ENCODE measurements at places on chromosomes 3 and 15.

DNA sequence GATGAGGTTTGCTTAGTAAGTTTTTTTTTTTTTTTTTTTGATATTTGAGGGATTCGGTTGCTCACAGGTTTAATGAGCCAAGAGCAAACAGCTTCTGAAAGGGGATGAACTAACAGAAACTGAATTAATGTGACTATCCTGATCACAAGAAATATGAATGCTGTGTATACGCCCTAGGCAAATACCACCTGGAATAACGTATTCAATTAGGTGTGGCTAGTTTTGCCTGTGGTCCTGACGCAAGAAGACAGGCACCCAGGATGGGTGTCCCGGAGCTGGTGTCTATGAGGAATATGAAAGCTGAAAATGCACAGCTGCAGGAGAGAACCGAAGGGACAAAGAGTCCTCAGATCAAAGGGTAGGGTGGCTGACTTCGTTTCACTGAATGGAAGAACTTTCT lies 14.6 kb downstream of the LSG1 start:
- DNase-seq = no peak

DNA sequence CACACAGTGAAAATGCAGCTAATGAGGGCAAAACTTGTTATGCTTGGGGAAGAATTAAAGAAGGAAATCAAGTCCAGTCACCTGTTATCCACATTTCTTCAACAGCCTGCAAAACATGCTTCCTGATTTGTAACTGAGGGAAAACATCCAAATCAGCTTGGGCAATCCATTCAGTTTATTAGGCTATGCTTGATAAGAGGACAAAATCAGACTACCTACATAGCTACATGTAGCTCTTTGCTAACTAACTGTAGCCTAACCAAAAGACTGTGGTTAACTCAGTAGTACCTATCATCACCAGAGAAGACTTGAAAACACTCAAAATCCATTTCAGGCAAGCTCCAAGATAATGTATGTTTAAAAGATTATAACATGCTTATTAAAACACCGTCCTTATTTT lies 436.4 kb downstream of the SHQ1 start:
- DNase-seq = no peak

DNA sequence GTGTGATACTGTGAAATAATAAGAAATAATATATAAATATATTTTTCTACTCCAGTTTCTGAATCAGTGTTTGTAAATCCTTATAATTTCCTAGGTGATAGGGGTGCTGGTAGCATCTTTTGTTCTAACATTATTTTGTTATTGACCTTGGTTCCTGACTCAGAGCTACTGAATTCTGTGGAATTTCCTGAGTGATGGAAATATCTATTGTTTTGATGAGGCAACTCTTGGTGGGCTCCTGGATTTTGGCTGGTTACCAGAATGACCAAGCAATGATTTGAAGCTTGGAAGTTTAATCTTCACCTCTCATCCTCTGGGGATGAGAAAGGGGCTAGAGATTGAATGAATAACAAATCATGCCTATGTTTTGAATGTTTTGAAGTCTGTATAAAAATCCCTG lies 377.3 kb downstream of the LPP start:
- DNase-seq = no peak

DNA sequence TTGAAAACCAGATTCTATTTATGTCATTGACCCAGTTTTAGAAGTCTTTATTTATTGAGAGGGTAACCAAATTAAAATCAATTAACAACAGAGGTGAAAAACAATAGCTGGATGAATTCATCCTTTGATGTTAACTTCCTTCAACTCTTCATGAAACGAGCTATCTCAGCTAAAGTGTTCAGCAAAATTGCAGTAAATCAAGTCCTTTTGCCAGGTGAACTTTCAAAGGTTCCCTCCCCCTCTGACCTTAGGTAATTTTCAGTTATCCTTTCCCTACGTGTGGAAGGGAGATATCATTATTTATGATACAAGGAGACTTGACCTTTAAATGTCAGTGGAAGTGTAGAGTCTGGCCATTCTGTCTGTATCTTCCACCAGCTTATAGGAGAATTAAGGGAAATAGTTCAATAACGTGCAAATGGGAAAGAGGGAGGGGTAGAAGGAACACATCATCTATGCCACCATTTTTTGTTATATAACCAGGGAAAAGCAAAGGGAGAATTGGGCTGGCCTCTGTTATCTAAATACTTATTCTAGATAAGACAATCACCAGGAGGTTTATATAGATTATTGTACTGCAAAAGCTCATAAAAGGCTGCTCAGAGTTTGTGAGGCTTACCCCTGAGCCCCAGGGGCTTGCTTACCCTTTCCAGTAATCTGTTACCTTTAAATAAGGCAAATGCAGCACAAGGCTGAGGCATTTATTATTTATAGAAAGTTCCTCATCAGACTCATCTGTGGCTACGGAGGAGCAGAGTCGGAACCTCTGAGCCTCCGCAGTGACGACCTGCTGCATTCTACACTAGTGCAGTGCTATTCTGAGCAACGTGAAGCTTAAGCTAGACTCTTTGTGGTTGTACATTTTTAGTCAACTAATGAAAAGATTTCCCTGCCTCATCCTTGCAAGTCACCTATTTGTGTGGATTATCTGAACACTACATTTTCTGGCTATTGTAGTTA lies 97.7 kb upstream of the ZBED2 start:
- DNase-seq = no peak

DNA sequence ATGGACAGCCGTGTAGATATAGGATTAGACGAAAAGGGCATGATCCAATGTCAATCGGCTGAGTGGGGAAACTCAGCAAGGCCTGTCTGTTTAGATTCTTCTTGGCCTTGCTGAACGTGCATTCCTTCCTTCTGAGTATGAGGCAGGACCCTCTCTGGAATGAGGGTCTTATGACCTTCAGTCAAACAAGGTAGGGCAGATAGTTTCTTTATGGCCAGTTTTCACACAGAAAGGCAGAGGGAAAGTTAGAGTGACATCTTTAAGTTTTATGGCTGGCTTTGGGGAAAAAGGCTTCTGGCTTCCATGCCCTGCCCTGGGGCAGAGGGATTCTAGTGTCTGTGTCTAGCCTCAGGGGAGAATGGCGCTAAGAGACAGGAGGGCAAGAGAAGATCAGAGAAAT lies 29.7 kb downstream of the ARNT2 start:
- no peak for DNase-seq

GRCh38 chr3:150239766-150240165 lies 168.3 kb upstream of the TSC22D2 start:
- DNase-seq = no peak

- peak; percentile 34 for DNase-seq
Measured at GRCh38 chr3:14431452-14431916, 29.1 kb downstream of the SLC6A6 start.

DNA sequence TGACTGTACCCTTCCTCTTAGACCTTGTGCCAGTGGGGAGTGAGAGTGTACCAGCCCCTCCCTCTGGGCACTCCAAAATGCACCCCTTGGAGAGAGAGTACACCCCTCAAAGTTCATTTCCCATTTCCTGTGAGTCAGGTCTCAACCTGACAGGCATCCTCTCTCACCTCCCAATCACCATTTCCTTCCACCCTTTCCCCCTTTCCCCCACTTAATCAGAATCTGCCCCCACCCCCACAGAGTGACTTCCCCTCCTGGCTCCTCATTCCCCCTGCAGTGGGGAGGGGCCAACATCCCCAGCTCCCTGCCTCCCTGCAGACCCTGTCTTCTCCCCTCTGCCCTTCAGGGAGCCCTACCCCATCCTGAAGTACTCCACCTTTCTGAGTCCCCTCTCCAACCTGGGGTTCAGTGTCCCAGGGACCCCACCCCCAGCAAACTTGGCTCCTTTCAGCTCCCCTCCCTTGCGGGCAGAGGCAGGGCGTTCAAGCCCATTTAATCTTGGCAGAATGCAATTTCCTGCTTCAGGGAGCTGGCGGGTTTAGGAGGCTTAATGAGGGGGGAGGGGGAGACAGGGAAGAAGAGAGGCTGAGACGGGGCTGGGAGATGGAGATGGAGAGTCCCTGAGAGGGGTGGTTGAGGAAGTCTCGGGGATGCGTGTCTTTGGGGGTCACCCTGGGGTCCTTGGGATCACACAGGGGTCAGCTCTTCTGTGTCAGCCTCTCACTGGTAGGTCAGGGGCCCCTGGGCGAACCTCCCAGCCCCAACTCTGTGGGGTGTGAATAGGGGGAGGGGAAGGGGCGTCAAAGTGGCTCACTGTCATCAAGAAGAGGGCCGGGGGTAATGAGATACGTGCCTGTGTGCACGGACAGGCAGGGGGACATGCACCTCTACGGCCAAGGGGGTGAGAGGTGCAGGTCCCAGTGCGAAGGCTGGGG lies 16.6 kb upstream of the SEMA3F start:
- no peak for DNase-seq

DNA sequence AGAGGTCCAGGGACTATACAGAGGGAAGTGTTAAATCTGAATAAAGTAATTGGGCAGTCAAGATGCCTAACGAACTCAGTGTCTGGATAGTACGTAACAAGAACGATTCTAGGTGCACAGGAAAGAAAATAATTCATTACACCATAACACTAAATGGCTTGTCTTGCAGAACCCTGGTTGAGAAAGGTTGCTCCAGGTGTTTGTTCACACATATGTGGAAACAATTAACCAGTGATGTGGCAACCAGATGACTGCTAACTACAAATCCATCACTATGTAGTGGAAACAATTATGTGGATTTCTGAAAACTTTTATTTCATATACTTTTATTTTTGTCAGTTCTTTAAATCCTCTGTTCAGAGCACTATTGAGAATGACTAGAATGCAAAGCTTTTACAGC lies 10.4 kb upstream of the HDC start:
- no peak for DNase-seq

DNA sequence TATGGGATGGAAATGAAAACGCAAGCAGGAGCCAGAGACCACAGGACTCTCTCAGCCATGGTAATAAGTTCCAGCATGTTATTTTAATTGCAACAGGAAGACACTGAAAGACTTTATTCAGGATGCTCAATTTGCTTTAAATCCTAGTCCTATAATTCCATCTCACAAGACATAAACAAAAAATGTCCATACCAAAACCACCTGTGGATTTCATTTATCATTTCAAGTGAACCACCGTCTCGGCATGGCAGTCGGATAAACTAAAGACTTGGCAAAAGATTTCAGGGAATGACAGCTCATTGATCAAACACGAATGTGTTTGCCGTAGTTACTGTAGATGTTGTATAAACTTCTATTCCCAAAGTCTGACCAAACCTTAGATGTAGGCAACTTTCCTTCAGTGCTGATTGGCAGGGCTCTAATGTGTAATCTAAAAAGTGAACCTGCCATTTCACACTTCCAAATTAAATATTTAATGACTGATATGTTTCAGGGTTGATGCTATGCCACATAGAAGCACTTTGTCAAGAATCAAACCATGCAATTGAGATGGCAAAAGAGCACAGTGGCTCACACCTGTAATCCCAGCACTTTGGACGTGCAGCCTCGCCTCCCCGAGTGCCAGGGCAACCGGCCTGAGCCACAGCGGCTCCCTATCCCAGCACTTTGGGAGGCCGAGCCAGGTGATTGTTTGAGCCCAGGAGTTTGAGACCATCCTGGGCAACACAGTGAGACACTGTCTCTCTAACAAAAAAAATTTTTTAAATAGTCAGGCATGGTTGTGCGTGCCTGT lies 331.7 kb downstream of the MAGI1 start:
- DNase-seq = no peak

DNA sequence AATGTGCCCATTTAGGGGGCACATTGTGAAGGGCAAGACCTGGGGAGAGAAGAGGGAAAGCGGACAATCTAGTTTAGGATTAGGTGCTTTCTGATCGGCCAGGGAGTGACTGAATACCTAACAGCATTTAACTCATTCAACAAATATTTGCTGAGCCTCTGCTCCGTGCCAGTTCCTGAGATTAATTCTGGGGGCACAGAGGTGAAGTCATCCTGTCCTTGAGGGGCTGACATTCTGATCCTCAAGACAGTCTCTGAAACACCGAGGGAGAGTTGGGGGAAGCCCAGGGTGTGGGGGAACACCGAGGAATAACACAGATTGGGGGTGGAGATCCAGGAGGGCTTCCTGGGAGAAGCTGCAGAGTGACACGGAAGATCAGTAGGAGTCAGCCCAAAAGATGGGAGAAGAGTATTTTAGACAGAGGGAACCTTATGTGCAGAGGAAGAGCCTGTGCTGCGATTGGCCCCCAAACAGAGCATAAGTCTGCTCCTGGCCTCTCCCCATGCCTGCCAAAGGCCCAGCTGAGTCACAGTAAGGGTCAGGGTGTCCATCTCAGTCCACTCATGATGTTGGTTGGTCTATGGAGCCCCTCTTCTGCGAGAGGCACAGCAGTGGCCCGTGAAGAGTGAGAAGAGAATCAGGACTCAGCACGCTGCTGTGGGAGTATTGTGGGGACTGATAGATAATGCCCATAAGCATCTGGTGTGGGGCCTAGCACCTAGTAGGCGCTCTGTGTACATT lies 60.2 kb downstream of the AMOTL2 start:
- no peak for DNase-seq

- peak; percentile 56 for DNase-seq
Measured at GRCh38 chr3:15345066-15345607, 12.8 kb upstream of the SH3BP5 start.

- DNase-seq = no peak
Measured at GRCh38 chr3:51385621-51386091, 565 bp downstream of the MANF start.

GRCh38 chr3:44845528-44846520 lies 15.9 kb upstream of the TMEM42 start:
- DNase-seq = no peak

- no peak for DNase-seq
Measured at GRCh38 chr3:116423945-116424344, 21.3 kb downstream of the LSAMP start.

GRCh38 chr3:29137601-29138000 lies 143.3 kb upstream of the RBMS3 start:
- DNase-seq = no peak

DNA sequence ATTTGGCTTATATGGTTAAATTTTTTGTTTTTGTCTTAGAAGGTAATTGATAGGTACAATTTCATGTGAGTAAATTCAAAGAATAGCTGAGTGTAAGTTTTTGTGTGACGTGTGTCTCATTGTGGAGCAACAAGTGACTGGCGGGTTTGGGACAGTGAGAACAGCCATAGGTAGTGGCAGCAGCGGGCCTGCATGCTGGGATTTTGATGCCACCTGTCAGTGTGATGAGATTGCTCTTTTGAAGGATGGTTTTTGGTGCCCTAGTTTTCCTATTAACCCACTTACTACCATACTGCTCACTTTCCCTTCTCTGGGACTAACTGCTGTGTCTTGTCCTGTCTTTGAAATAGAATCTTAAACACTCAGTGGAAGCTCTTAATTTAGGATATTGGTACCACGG lies 522.6 kb downstream of the NAALADL2 start:
- no peak for DNase-seq

Measured in transverse colon (tissue), 4 donors.